ENCODE measurements at places on chromosomes 4 and X.

- no peak for DNase-seq
These were observed 37.6 kb downstream of the GPR174 start for GRCh38 chrX:79182071-79182470.

DNA sequence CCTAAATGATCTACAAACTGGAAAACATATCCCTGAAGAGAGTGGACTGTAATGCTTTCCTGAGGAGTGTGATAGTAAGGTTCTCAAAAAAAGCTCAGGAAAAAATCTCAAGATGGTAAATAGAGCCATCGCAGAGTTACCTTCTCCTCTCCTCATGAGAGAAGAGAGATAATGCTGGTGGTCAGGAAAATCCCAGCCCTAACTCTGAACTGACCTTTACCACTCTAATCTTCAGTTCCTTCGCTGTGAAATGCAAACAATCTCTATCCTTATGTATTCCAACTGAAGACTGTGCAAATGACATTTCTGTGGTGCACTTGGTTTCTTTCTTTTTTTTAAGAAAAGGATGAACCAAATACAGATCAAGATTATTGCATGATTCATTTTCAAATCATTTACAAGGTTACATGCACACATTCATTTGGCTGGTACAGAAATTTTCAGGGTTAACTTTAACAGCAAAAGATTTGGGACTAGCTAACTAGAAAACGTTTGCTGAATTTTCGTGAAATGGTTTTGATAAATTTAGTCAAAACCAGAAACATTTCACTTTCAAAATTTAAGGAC, 8.3 kb downstream of the PPM1K start:
- no peak for DNase-seq

- no peak for DNase-seq
These were observed 76.4 kb downstream of the EGF start for GRCh38 chr4:109989044-109989443.

- DNase-seq = no peak
These were observed 97.2 kb upstream of the NR3C2 start for GRCh38 chr4:148539387-148539786.

Data from H1 (cell line).